ENCODE measurements at places on chromosomes 2 and 18. TPM values are rescaled to one million over a fixed set of nuclear protein-coding genes. Genes with fewer than 3 reads are reported as not detected.

DNA sequence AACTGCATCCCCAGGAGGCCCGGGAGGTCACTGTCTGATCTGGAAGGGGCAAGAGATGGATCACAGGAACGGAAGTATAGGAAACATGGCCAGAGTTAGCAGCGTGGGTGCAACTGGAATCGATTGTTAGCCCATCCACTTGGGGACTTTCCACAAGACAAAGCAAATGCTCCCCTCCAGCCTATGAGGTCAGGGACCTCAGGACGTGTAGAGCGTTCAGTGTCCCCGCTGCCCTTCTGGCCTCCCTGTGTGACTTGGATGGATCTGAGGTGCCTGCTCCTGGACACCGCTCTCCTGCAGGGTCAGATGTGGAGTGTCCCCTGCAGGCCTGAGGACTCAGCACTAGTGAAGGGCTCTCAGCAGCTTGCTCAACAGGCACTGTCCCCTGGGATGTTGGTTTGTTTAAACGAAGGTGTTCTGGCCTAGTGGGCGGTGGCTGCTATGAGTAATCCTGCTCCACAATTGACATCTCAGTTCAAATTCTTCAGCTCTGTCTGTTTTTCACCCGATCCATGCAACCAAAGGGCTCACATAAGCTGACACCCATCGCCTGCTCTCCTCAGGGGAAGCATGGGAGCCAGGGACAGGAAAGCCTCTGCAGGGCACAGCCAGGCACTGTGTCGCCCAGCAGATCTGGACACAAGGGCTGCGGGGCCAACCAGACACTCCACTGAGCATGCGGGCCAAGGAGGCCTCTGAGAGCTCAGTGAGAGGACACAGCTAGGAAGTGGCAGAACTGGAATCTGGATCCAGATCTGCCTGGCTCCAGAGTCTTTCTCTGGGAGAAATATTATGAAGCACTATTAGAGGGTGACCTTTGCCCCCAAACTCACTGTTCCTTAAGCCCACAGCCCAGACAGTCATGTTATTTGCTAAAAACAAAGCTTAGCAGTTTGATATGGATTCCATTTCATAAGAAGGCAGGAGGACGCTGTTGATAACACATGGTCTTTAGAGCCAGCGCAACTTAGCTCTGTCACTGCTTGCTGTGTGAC is 78.5 kb downstream of the RHOB start:
- H3K4me3 ChIP-seq = no peak overlapping the region
- no peaks in the 10 kb centered on the region for H3K4me1 ChIP-seq
- no peaks in the 10 kb centered on the region for H3K36me3 ChIP-seq
- H3K27me3 ChIP-seq = no peaks in the 10 kb centered on the region
- DNase-seq = no peak
- no peak overlapping the region for H3K27ac ChIP-seq

DNA sequence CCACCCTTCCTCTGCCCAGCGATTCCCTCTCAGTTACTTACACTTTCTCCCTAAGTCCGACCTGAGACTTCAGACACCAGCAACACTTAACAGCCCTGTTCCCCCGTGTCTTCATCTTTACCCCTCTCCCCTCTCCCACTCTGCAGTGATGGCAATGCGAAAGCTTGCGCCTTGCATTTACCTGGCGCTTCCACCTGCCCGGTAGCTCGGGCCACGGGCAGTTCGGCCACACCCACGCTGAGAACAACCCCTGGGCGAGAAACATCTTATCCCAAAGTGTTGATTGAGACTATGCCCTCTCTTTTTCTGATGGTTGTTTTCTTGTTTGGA is 558 bp downstream of the DNAJC10 start:
- no peak for DNase-seq
- H3K27ac ChIP-seq = peak overlapping the region; percentile 65
- peak overlapping the region; percentile 89 for H3K4me3 ChIP-seq
- peaks cover 5% of the 10 kb centered on the region for H3K4me1 ChIP-seq

DNA sequence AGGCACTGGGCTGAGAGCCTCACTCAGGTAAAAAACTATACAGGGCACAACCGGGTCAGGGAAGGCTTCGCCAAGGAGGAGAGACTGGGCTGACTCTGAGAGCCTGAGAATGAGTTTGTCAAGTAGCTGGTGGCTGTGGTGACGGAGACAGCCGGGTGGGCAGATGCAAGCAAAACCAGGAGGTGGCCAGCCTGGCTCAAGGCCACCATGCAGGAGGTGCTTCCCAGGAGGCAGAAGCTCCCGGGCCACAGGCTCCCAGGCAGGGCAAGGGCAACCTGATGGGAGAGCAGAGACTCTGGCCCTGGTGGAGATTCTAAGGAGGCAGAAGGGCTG is 2.9 kb upstream of the INHBB start:
- DNase-seq = no peak
- peaks cover 62% of the 10 kb centered on the region for H3K27me3 ChIP-seq
- no peak overlapping the region for H3K4me3 ChIP-seq
- H3K36me3 ChIP-seq = no peaks in the 10 kb centered on the region
- no peak overlapping the region for H3K27ac ChIP-seq

DNA sequence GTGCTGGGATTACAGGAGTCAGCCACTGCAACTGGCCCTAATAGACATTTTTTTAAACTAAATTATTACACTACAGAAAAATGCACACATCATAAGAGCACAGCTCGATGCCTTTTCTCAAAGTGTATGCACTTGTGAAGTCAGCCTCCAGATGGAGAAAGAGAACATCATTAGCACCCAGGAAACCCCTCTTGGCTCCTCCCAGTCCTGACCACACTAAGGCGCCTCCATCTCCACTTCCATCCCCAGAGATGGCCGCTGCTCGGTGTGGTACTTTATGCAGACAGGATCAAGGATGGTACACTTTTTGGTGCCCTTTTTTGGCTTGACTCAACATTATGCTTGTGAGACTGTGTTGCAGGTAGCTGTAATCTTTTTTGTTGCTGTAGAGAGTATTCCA is 34.8 kb downstream of the RRM2 start:
- DNase-seq = no peak
- H3K27me3 ChIP-seq = no peaks in the 10 kb centered on the region
- no peak overlapping the region for H3K4me3 ChIP-seq
- no peak overlapping the region for H3K27ac ChIP-seq

DNA sequence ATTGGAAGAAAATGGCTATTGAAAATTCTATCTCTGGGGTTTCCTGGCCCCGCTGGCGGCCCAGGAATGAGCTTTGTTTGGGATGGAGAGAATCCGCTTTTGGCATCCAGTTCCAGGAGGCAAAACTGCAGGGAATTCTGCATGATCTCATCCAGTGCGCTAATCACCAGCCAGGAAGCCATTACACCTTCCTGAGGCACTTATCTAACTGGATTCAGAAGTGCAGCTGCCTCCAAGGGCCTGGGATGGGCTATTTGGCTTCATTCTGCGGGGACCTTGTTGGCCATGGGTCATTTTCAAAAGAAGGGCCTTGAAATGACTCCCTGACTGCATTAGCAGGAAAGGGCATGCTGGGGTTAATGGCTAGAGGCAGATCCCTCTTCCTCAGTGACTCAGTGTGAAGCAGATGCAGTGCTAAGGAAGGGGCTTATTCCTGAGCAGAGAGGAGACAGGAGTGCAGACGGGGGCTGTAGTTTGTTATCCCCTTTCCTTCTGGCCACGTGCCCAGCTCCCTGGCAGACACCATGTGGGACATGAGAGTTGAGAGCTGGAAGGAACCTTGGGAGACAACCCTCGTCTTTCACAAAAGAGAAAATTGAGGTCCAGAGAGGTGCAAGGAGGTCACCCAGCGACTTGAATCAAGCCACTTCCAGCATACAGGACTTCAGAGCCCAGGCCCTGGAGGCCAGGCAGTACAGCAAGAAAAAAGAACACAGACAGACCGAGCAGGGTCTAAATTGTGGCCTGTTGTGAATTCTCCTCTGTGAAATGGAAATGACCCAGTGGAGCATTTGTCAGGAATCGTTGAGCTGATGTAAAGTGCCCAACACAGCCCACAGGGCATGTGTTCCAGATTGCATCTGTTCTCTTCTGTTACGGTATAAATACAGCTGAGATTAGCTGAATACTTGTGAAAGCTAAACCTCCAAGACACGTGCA is 161.8 kb downstream of the PRKCE start:
- H3K27me3 ChIP-seq = no peaks in the 10 kb centered on the region
- H3K27ac ChIP-seq = no peak overlapping the region
- DNase-seq = no peak

GRCh38 chr18:13036622-13037320 is 45.6 kb downstream of the CEP192 start:
- H3K36me3 ChIP-seq = peaks cover 41% of the 10 kb centered on the region
- no peak for DNase-seq
- no peak overlapping the region for H3K4me3 ChIP-seq
- no peaks in the 10 kb centered on the region for H3K27me3 ChIP-seq
- H3K27ac ChIP-seq = no peak overlapping the region
- peaks cover 3% of the 10 kb centered on the region for H3K4me1 ChIP-seq

GRCh38 chr18:60892441-60892840 is 440.8 kb upstream of the CDH20 start:
- DNase-seq = no peak
- H3K36me3 ChIP-seq = no peaks in the 10 kb centered on the region
- no peaks in the 10 kb centered on the region for H3K4me1 ChIP-seq
- H3K27me3 ChIP-seq = no peaks in the 10 kb centered on the region

DNA sequence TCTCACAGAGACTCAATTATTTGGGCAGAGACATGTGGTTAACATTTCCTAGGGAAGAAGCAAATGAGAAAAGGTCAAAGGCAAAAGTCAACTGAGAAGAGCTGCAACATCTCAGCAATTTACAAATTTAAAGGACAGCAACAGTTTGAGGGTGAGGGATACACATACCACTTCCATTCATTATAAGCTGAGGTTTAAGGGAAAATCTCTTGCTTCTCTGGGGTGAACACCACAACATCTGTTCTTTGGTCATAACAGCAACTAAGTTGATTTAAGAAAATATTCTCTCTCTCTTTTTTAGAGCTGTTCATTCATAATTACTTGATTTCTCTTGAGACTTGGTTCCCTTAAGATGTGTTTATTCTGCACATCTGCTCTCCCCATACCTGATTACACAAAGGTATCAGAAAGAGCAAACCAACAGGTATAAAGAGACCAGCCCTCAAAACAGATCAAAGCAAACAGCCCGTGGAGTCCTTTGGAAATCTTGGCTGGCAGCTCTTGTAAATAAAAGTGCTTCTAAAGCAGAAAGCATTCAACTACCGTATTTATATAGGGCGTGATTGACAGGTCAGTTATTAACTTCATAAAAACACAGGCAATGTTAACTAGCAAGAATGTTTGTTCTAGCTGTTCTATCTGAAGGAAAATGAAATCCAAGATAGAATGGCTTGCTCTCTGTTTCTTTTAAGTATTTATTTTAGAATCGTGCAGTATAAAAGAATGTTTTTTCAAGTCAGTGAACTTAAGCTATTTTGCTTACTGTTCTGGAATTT is 132.8 kb downstream of the THADA start:
- no peaks in the 10 kb centered on the region for H3K4me1 ChIP-seq
- H3K27ac ChIP-seq = no peak overlapping the region
- no peak overlapping the region for H3K4me3 ChIP-seq

DNA sequence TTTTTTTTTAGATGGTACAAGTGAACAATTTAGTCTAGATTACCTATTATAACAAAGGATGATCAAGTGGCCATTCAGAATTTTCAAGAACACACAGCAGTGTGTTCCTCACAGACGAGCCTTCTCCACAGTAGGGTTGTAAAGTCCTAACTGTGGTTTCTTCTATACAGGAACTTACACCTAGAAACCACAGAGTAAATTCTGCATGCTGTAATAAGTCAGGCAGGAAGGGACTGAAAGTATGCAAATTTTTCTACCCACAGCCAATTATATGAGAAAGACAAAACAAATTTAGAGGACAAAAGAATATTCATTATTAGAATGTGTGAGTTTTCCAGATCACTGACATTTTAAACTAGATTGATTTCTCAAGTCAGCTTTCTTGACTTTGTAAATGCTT is 99.5 kb downstream of the RBMS1 start:
- no peaks in the 10 kb centered on the region for H3K27me3 ChIP-seq
- H3K4me3 ChIP-seq = no peak overlapping the region
- DNase-seq = no peak
- peaks cover 63% of the 10 kb centered on the region for H3K4me1 ChIP-seq
- no peak overlapping the region for H3K27ac ChIP-seq

GRCh38 chr2:161178756-161179155 is 18.5 kb downstream of the TANK start:
- peaks cover under 1% of the 10 kb centered on the region for H3K4me1 ChIP-seq
- DNase-seq = no peak
- H3K27ac ChIP-seq = no peak overlapping the region
- peaks cover 55% of the 10 kb centered on the region for H3K36me3 ChIP-seq
- H3K4me3 ChIP-seq = no peak overlapping the region
- no peaks in the 10 kb centered on the region for H3K27me3 ChIP-seq

DNA sequence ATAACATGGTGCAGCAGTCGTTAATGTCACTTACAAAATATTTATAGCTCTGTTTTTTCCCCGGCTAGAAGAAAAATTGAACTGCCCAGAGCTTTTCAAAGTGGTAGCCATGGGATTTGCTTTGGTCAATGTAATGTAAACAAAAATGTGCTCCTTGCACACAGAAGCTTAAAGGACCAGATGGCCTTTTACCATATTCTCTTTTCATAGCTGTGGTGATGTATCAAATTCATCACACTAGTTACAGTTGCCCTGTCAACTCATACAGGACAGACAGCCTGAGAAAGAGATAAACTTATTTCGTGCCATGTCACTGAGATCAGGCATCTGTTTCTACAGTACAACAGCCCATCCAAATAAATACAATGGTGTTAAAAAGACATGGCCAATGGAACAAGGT is 368.1 kb upstream of the CDH19 start:
- no peaks in the 10 kb centered on the region for H3K4me1 ChIP-seq
- no peaks in the 10 kb centered on the region for H3K36me3 ChIP-seq
- H3K4me3 ChIP-seq = no peak overlapping the region
- no peaks in the 10 kb centered on the region for H3K27me3 ChIP-seq
- no peak for DNase-seq

- no peaks in the 10 kb centered on the region for H3K4me1 ChIP-seq
- peaks cover 4% of the 10 kb centered on the region for H3K27me3 ChIP-seq
- no peak overlapping the region for H3K27ac ChIP-seq
- H3K4me3 ChIP-seq = no peak overlapping the region
Measured at GRCh38 chr2:176412136-176412535, 142.9 kb downstream of the MTX2 start.

DNA sequence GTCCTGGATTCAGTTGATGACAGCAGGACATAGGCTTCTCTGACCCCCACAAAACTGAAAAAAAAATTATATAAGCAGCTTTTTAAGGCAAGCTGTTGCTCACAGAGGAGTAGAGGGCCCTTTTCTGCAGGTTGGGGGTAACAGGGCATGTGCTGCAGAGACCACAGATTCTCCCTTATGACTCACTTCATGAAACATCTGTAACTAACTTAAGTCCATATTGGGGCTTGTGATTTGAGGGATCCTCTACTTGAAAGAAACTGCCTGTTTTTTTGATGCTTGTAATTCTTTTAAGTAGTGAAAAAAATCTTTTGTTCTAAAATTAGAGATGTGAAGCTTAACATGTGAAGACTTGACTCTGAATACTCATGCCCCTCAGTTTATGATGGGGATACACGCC is 33.4 kb downstream of the XRCC5 start:
- H3K27ac ChIP-seq = no peak overlapping the region
- no peak overlapping the region for H3K4me3 ChIP-seq
- no peaks in the 10 kb centered on the region for H3K4me1 ChIP-seq
- peaks cover 97% of the 10 kb centered on the region for H3K36me3 ChIP-seq

KCNF1 gene
- total RNA-seq = not detected

ACTR2 gene
- 130 TPM for total RNA-seq

SERPINB10 gene
- not detected for total RNA-seq

LHCGR gene
- total RNA-seq = not detected
